ENCODE measurements at places on chromosomes 13 and 19. TPM values are rescaled to one million over a fixed set of nuclear protein-coding genes. Genes with fewer than 3 reads are reported as not detected.

Gene LSR
- not detected for total RNA-seq

Gene DCT
- total RNA-seq = not detected

Gene ZNF575
- total RNA-seq = not detected

Gene C19orf25
- 35.9 TPM for total RNA-seq

Gene PTOV1
- 53.1 TPM for total RNA-seq

Gene GIPR
- not detected for total RNA-seq

Gene VSIG10L
- 2.0 TPM for total RNA-seq

Gene PSG11
- not detected for total RNA-seq

Gene A1BG
- total RNA-seq = 22.0 TPM

Gene PRKCSH
- 118 TPM for total RNA-seq

- no peak overlapping the region for H3K27ac ChIP-seq
- no peaks in the 10 kb centered on the region for H3K27me3 ChIP-seq
- peak; percentile 54 for DNase-seq
- H3K4me3 ChIP-seq = no peak overlapping the region
- H3K36me3 ChIP-seq = no peaks in the 10 kb centered on the region
- H3K4me1 ChIP-seq = peaks cover 50% of the 10 kb centered on the region
These were observed 2.7 kb downstream of the COL4A1 start for GRCh38 chr13:110304256-110304655.

DNA sequence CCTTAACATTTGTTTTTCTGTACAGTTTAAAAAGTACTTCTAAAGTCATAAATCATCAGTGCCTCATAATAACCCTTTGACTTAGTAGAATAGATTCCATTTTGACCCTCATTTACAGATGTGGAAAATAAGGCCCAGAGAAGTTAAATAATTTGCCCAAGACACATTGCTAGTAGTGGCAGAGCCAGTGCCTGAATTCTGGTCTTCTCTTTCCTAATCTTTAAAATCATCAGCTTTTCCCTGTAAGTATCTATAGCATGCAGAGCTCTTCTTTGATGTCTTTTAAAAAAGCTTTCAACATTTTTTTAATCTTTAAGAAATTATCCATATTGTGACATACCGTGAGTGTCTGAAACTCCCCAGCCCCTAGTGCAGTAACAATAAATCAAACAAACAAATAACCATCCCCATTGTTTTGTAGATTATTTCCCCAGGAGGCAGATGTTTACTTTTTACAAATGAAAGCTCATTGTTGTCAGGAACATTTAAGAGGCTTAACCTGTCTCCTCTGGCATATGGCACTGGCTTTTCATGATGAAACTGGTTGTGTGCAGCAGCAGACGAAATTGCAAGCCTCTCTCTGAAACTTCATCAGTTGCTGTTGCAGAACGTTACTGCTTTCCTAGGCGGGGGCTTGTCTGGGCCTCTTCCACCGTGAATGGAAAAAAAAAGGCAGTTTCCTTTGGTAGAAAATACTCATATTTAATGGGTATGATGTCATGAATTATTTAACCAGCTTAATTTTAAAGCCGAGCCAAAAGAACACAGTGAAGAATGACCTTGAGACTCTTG lies 31.7 kb upstream of the PCDH8 start:
- H3K36me3 ChIP-seq = no peaks in the 10 kb centered on the region
- H3K4me1 ChIP-seq = no peaks in the 10 kb centered on the region
- DNase-seq = no peak
- H3K4me3 ChIP-seq = no peak overlapping the region
- no peaks in the 10 kb centered on the region for H3K27me3 ChIP-seq

DNA sequence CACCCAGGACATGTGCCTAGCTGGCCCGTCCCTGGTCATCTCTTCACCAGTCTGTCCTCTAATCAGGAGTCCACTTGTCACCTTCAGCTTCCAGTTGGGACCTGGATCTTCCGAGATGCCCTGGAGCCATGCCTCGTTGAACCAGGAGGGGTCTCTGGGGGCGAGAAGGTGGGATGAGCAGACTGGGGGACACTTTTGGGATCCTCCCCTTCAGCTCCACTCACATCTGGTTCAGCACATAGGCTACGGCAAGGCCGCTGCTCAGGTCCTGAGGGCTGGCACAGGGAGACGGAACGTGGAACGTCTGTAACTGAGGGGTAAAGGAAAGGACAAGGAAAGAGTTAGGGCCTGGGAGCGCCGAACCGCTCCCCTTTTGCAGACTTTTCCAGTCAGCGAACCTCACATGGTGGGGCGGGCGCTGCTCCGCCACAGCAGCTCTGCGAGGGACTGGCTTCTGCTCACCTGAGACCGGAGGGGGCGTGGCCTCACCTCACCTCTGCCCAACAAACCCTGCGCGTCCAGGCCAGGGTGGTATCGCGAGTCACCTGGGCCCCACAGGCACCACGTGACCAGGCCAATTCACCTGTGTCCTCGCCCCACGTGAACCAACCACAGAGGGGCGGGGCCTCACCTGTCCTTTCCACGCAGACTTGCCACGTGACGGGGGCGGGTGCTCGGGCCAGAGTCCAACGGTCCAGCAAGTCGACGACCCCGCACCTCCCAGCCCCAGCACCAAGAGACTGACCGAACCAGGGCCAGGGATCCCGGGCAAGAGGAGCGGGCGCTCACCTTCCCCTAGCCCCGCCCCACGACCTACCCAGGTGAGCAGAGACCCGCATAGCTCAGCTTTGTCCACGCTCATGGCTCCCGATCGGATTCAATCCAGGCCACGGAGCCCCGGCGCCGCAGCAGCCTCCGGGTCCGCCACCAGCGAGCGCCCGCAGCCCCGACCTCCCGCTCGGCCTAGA lies at the start of gene HOOK2:
Gene HOOK2 (minus strand): TSS at position 965 of the 968 bp plus-strand sequence. CDS start 103 bp downstream, at position 862.
- H3K27me3 ChIP-seq = no peaks in the 10 kb centered on the region
- no peak for DNase-seq
- H3K4me3 ChIP-seq = peak within 1 kb of the TSS; percentile 78
- H3K27ac ChIP-seq = peak within 1 kb of the TSS; percentile 47
- no peaks in the 10 kb centered on the region for H3K36me3 ChIP-seq
- peaks cover 17% of the 10 kb centered on the region for H3K4me1 ChIP-seq

DNA sequence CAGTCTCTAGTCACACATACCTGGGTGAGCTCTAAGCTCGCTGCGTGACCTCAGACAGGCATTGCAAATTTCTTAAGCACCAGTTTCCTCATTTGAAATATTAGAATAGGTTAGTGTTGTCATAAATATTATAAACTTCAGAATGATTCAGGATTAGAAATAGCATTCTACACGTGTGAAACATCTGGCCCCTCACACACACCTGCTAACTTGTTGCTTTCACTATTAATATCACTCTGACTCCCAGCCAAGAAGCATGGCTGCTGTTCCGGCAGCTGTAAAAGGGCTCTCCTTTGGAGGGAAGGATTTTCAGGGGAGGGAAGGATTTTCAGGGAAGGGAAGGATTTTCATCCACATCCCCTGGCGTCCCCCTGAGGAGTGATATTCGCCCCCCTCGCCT lies 161.3 kb upstream of the GPR12 start:
- no peak overlapping the region for H3K27ac ChIP-seq
- no peaks in the 10 kb centered on the region for H3K36me3 ChIP-seq
- peaks cover 58% of the 10 kb centered on the region for H3K27me3 ChIP-seq
- H3K4me1 ChIP-seq = peaks cover 7% of the 10 kb centered on the region

- no peaks in the 10 kb centered on the region for H3K4me1 ChIP-seq
- no peak overlapping the region for H3K4me3 ChIP-seq
- peaks cover 8% of the 10 kb centered on the region for H3K27me3 ChIP-seq
- H3K27ac ChIP-seq = no peak overlapping the region
- no peaks in the 10 kb centered on the region for H3K36me3 ChIP-seq
These were observed 3.7 kb upstream of the ZNRF4 start for GRCh38 chr19:5451494-5451893.

DNA sequence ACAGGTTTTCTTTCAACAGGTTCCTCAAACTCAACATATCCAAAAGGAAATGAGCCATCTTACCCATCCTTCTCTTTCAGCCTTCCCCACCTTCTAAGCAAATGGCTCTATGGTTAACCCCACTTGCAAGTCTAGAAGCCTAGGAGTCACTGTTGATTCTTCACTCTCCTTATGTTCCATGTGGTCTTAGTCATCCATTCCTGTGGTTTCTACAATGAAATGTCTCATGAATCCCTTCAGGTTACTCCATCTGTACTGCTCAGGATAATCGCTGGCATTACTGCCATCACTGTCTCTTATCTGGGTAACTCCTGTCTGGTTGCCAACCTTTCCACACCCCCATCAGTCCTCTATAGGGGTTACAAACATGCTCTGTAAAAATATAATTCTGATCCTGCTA lies 381.3 kb downstream of the ENOX1 start:
- peak; percentile 72 for DNase-seq
- H3K27me3 ChIP-seq = no peaks in the 10 kb centered on the region
- H3K36me3 ChIP-seq = no peaks in the 10 kb centered on the region
- H3K4me3 ChIP-seq = no peak overlapping the region

DNA sequence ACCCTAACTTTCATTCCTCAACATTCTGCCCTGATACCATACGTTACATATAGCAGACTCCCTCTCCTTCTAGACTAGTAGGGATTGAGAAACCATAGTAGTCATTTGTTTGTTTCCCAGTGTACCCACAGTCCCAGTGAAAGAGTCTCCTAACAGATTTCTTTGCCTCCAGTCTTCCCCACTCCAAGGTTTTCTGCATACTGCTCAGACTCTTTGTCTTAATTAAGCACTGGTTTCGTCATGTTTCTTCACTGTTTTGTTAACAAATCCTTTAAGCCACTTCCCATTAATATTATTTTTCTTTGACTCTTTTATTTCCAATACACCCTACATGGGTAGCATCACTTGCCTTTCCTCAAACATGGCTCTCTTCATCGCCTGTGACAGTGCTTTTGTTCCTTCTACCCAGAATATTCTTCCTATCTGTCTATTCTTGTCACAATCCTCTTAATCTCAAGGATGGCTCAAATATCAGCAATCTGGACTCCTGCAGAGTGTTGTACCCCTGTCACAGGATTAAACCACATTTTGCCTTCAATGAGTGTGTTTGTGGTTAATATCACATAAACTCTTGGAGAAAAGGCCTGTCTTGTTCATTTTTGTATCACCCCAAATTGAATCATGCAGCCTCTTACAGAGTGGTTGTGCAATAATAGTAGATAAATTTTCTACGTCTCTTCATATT lies 92.7 kb upstream of the KLF12 start:
- H3K4me3 ChIP-seq = no peak overlapping the region
- DNase-seq = peak; percentile 62
- H3K27me3 ChIP-seq = no peaks in the 10 kb centered on the region
- H3K27ac ChIP-seq = peak overlapping the region; percentile 44
- H3K4me1 ChIP-seq = peaks cover 11% of the 10 kb centered on the region

GRCh38 chr13:96967248-96967745 lies 27.0 kb downstream of the OXGR1 start:
- H3K27me3 ChIP-seq = no peaks in the 10 kb centered on the region
- H3K4me3 ChIP-seq = no peak overlapping the region
- H3K36me3 ChIP-seq = no peaks in the 10 kb centered on the region
- no peak overlapping the region for H3K27ac ChIP-seq
- H3K4me1 ChIP-seq = no peaks in the 10 kb centered on the region
- DNase-seq = peak; percentile 34

DNA sequence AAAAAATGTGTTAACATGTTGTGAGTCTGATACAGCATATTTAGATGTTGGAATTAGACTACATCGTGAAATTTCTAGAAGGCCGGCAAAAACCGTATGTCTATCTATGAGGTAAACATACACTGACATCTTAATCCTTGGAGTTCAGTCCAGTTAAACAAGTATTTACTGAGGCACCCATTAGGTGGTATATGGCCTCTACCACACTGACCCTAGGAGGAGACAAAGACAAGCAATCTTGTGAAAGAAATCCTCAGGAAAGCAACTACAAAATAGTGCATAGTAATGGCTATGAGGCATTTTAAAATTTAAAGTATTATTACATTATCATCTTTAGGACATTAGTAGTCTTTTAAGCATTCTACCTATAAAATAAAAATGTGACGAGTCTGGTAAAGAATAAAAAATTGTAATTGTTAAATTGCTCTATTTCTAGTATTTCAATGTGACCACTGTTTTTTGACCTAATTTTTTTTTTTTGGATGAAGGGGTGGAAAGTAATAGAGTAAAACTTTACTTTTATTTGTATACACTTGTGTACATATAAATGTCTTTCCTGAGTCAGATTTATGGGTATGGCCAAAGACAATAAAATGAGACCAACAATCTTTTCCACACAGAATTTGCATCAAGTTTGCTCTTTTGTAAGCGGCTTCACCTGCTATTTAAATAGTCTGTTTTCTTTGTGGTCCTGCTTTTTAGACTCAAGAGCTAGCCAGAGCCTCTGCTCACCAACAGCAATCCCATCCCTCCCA lies 50.5 kb downstream of the KATNAL1 start:
- H3K4me3 ChIP-seq = no peak overlapping the region
- no peaks in the 10 kb centered on the region for H3K4me1 ChIP-seq
- no peak overlapping the region for H3K27ac ChIP-seq
- peaks cover 24% of the 10 kb centered on the region for H3K36me3 ChIP-seq

GRCh38 chr19:32876236-32876918 lies 6.8 kb upstream of the SLC7A9 start:
- no peaks in the 10 kb centered on the region for H3K4me1 ChIP-seq
- no peaks in the 10 kb centered on the region for H3K27me3 ChIP-seq
- no peak for DNase-seq
- no peak overlapping the region for H3K4me3 ChIP-seq

GRCh38 chr19:55678121-55678671 lies 3.2 kb downstream of the EPN1 start:
- DNase-seq = no peak
- no peaks in the 10 kb centered on the region for H3K27me3 ChIP-seq

DNA sequence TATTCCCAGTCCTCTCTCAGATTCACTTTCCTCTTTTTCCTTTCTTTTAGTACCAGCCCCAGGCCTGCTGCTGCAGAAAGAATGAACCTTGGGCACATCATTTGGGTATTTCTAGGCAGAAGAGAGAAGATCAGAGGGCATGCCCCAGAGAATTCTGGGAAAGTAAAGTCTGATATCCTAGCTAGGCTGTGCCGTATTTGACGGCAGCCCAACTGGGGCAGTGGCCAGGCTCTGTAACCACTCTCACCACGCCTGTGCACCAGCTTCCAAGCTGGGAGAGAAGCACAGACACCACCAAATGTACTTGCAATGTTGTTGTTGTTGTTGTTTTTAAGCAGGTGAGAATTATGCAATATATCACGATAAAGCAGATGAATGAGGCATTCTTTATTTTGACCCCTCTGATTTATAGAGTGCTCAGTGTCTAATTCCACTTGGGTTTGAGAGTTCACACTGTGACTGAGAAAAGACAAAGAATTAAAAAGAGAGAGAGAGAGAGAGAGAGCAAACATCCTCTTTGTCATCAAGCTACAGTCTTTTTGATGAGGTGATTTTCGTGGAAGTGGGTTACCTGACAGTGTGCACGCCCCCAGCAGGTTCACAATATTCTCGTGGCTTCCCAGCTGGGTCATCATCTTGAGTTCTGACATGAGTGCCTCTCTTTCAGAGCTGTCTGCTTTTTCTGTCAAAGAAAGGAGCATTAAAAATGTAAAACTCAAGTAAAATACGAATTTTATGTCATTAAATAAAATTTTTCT lies 39.3 kb upstream of the URAD start:
- DNase-seq = no peak
- H3K27ac ChIP-seq = no peak overlapping the region
- H3K4me1 ChIP-seq = peaks cover 8% of the 10 kb centered on the region
- H3K27me3 ChIP-seq = peaks cover 22% of the 10 kb centered on the region
- no peak overlapping the region for H3K4me3 ChIP-seq

DNA sequence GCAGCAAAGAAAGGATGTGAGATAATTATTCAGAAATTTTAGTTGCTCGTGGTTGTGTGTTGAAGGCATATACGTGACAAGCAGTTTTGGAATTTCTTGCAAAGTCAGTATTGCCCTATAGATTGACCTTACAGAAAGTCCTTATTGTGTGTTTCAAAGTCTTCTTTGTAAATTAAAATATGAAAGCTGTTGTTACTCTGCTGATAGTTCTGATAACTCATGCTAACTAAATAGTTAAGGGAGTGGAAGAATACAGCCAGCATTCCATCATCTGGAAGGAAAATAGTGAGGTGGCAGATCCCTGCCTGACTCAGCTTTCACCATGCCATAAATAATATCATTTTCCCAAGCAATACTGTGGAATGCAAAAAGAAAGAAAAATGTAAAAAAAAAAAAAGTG lies 27.2 kb downstream of the WASF3 start:
- no peaks in the 10 kb centered on the region for H3K27me3 ChIP-seq
- H3K36me3 ChIP-seq = no peaks in the 10 kb centered on the region
- H3K27ac ChIP-seq = peak overlapping the region; percentile 78

All from GM23248 (cell line).